NCI-H1436 treated with DMSO at 0.1 percent for 48 hours (cell line): ENCODE measurements at places on chromosomes 13 and 19.

DNA sequence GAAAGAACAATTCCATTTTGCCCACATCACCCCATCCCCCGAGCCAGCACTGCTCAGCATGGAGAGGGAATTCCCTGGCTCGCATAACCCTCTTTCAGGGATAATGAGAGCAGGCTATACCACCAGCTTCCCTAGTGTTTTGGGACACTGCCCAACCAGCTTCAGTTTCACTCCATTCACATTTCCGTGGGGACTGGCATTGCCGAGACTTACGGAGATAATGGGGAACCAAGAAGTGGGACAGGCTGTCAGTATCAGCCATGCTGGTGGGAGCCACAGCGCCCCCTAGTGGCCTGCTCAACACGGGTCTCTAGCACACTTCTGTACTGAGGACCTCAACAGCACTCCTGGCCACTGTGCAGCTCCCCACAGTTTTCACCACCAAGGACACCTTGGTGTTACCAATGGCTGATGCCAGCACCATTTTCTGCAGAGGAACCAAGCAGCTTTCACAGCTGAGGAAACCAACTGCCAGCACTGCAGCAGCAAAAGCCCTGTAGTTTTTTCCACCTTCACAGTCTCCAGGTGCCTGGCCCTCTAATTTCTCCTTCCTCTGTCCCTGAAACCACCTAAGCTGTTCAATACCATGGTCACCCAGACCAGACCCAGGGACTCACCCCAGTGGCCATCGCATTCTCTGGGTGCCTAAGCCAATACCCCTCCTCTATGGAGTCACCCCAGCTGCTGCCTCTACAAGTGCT lies 23.7 kb downstream of the SLC6A16 start:
- no peak for DNase-seq

DNA sequence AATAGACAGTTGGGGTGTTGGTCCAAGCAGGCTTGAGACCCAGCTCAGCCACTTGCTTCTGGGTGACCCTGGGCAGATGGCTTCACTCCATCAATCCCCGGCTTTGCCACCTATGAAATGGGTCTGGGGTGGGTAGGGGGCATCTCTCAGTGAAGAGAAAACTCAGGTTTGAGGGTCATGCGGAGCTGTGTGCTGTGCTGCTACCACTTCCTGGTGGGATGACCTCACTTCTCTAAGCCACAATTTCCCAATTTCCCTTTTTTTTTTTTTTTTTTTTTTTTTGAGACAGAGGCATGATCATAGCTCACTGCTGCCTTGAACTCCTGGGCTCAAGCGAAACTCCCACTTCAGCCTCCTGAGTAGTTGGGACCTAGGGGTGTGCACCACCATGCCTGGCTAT lies 4.6 kb upstream of the PLAUR start:
- no peak for DNase-seq

- DNase-seq, result no peak
These were observed 46.9 kb downstream of the FNDC3A start for GRCh38 chr13:49022472-49023144.

DNA sequence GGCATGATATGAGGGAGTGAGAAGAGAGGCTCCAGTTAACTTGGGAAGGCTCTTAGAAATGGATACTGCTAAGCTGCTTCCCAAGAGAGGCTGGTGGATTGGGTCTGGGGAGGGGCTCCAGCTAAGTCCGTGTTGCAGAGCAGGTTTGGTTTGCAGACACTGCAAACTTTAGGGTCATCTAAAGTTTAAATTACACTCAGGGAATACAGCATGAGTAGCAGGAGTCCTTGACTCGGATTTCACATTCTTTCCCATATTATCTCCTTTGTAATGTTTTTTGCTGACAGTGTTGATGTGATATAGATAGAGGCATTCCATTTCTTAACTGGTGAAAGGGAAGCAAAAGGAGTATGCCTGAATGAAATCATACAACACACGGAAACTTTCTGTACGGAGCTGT lies 31.9 kb downstream of the SGCG start:
- no peak for DNase-seq
